Vein endothelial cell (primary cell): ENCODE measurements at places on chromosomes 6 and 20. TPM values are rescaled to one million over a fixed set of nuclear protein-coding genes. Genes with fewer than 3 reads are reported as not detected.

Gene XKR7
- not detected in 2 replicates for total RNA-seq

Gene DLK2
- 0.33 TPM in 1 of 2 replicates, not detected in the other for total RNA-seq

Gene NMBR
- under 0.01 TPM in 1 of 2 replicates, not detected in the other for total RNA-seq

Gene TP53TG5
- total RNA-seq = not detected in 2 replicates

Gene MEI4
- under 0.01 TPM in 2 replicates for total RNA-seq

Gene STMND1
- not detected in 2 replicates for total RNA-seq

Gene C6orf89
- 40.8 and 41.3 TPM in 2 replicates for total RNA-seq

Gene PACSIN1
- total RNA-seq = not detected in 2 replicates

Gene ETV7
- 0.33 and 0.48 TPM in 2 replicates for total RNA-seq

Gene HRH3
- total RNA-seq = not detected in 2 replicates

Gene TRIM15
- not detected in 2 replicates for total RNA-seq

Gene NFKBIE
- total RNA-seq = 25.5 and 30.8 TPM in 2 replicates

Gene NOL4L
- 49.1 and 69.6 TPM in 2 replicates for total RNA-seq
